ENCODE measurements at places on chromosomes 5 and 9. TPM values are rescaled to one million over a fixed set of nuclear protein-coding genes. Genes with fewer than 3 reads are reported as not detected.

- DNase-seq = no peak
Observed at GRCh38 chr9:33686942-33687341, 108.4 kb upstream of the PRSS3 start.

PRLR gene
- total RNA-seq = 0.35 TPM

DNA sequence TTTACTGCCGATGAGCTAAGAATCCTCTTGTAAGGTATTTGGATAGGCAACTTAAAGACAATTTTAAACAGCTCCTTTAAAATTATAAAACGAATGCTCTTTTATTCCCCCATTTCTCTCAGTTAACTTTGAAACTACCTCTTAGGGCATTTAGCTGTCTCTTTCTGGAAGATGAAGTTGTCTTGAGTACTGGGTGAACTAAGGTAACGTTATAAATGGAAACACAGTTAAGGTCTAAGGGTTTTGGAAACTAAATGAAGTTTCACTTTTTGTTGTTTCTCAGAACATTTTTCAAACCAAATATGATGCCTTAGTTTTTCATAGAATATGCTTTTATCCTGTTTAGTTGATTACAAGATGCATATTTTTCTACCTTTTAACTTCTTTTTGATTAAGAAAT is 6.8 kb downstream of the UBE2R2 start:
- DNase-seq = no peak

DNA sequence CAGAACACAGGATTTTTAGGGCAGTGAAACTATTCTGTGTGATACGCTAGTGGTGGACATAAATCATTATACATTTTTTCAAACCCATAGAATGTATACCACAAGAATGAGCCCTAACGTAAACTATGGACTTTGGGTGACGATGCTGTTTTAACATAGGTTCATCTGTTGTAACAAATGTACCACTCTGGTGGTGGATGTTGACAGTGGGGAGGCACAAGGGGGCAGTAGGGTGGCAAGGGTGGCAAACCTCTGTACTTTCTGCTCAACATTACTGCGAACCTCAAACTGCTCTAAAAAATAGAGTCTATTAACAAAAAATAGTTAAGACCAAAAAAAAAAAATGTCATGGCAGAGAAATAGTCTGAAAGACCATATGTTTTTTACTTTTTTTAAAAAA is 9.1 kb upstream of the MVB12B start:
- DNase-seq = peak; percentile 3

DNA sequence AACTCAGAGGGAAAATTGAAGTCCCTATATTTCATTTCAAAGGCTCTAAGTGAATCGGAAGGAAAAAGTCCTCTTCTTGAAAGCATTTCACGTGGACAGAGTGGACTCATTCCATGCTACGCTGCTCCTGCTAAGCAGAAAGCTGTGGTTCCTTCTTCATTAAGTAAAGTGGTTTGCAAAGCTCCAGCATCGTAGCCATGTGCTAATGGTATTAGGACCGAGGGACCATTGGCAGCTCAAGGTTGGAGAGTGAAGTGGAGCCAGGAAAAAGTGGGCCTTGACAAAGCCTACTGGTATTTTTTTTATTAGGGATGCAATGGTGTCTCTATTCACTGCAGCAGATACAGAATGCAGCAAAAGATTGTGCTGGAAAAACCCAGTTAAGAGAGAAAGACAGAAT is 16.4 kb upstream of the SEMA4D start:
- no peak for DNase-seq

DNA sequence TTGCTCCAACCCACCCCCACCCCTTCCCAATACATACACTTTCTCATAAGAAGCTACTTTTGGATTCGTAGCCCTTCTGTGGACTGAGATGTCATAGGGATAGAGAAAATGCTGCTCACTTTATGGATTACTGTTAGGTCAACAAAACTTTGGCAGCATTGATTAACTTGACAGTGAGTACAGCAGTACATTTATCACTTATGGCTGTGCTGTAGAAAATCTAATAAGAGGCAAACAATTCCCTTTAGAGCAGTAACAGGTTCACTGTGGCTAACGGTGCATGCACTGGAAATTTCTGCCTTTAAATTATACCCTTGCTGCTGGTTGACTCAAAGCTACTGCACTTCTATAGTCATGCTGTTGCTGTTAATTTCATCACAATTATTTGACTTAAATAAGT is 59.2 kb downstream of the PPIC start:
- peak; percentile 18 for DNase-seq

DNA sequence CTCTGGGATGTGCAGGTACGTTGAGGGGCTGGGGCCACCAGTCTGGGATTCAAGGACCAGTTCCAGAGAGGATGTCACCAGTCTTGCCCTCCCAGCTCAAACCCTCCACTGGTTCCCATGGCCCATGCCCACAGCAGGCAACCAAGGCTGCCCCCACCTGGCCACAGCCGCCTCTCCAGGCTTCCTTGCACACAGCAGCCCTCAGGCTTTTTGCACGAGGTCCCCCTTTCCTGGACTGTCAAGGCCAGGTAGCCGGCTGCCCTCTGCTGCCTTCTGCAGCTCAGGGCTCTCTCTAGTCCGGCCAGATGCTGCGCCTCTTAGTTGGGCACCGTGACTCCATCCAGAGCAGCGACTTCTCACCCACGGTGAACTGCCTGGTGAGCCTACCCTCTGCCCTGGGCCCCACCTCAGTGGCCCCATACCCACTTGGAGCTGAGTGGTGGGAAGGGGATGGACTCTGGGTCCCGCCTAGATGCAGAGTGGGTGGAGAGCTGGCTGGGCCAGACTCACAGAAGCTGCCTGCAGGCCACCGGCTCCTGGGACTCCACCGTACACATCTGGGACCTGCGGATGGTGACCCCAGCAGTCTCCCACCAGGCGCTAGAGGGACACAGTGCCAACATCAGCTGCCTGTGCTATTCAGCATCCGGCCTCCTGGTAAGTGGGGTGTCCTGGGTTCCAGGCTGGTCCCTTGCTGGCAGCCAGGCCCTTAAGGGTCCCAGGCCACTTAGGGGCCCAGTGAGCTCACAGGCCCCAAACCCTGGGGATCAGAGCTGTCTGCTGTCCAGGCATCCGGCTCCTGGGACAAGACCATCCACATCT is 2.9 kb downstream of the WDR38 start:
- no peak for DNase-seq

Data from renal cortical epithelial cell (primary cell).